ENCODE measurements at places on chromosomes 2 and 18.

GRCh38 chr2:226771067-226771466 lies 28.6 kb downstream of the IRS1 start:
- H3K36me3 ChIP-seq, result no peaks in the 10 kb centered on the region
- H3K4me3 ChIP-seq, result no peak overlapping the region
- H3K4me1 ChIP-seq, result peaks cover 18% of the 10 kb centered on the region
- DNase-seq, result no peak

DNA sequence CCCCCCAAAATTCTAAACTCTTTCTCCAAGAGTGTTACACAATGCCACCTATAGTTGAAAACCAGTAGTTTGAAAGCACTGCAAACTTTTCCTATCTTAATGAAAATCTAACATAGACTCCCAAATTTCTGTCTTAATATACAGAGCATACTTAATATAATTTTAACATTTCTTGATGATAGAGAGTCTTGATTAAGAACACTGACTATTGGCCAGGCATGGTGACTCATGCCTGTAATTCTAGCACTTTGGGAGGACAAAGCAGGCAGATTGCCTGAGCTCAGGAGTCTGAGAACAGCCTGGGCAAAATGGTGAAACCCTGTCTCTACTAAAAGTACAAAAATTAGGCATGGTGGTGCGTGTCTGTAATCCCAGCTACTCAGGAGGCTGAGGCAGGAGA lies 34.2 kb downstream of the ASXL2 start:
- no peak for DNase-seq
- H3K4me3 ChIP-seq, result no peak overlapping the region
- H3K27me3 ChIP-seq, result no peaks in the 10 kb centered on the region

- no peak overlapping the region for H3K4me3 ChIP-seq
These were observed 151.2 kb downstream of the FMNL2 start for GRCh38 chr2:152485954-152486736.

- DNase-seq, result no peak
- no peaks in the 10 kb centered on the region for H3K36me3 ChIP-seq
- H3K4me1 ChIP-seq, result peaks cover 15% of the 10 kb centered on the region
- H3K27me3 ChIP-seq, result no peaks in the 10 kb centered on the region
- no peak overlapping the region for H3K27ac ChIP-seq
These were observed 38.5 kb upstream of the MYO3B start for GRCh38 chr2:170139276-170139967.

GRCh38 chr2:18267501-18267900 lies 293.0 kb downstream of the RDH14 start:
- no peaks in the 10 kb centered on the region for H3K36me3 ChIP-seq
- no peaks in the 10 kb centered on the region for H3K4me1 ChIP-seq
- no peak overlapping the region for H3K27ac ChIP-seq
- no peak for DNase-seq
- no peak overlapping the region for H3K4me3 ChIP-seq

- peaks cover 3% of the 10 kb centered on the region for H3K27me3 ChIP-seq
- H3K4me1 ChIP-seq, result peaks cover 7% of the 10 kb centered on the region
- DNase-seq, result no peak
These were observed 615.8 kb downstream of the ARHGAP15 start for GRCh38 chr2:143745060-143745459.

- H3K27me3 ChIP-seq, result peaks cover 4% of the 10 kb centered on the region
- no peak overlapping the region for H3K27ac ChIP-seq
- no peaks in the 10 kb centered on the region for H3K4me1 ChIP-seq
- DNase-seq, result no peak
These were observed 118.2 kb upstream of the ZNF516 start for GRCh38 chr18:76613053-76613754.
